ENCODE measurements at places on chromosomes 7 and 10. TPM values are rescaled to one million over a fixed set of nuclear protein-coding genes. Genes with fewer than 3 reads are reported as not detected.

The SPDYE6 gene
- total RNA-seq, result not detected

The GSDME gene
- 60.3 TPM for total RNA-seq

The CYP3A4 gene
- total RNA-seq, result not detected

The EPHB4 gene
- total RNA-seq, result 40.9 TPM

The SMKR1 gene
- not detected for total RNA-seq

The MSMB gene
- total RNA-seq, result not detected

The SLIT1 gene
- total RNA-seq, result under 0.01 TPM

The POLR2J3 gene
- 18.9 TPM for total RNA-seq

The SUN3 gene
- not detected for total RNA-seq

The TPK1 gene
- total RNA-seq, result 4.0 TPM

The GIMAP1 gene
- not detected for total RNA-seq

The JAKMIP3 gene
- under 0.01 TPM for total RNA-seq

The TMEM72 gene
- not detected for total RNA-seq

The NKX1-2 gene
- not detected for total RNA-seq

The POT1 gene
- 34.5 TPM for total RNA-seq

The SEMA4G gene
- total RNA-seq, result 0.38 TPM

The GFRA1 gene
- total RNA-seq, result 0.56 TPM

The ARHGEF5 gene
- 1.1 TPM for total RNA-seq

The SYT15B gene
- total RNA-seq, result 0.28 TPM

The PANK1 gene
- 6.7 TPM for total RNA-seq

The MLXIPL gene
- total RNA-seq, result not detected

The TCERG1L gene
- total RNA-seq, result not detected

The SLC26A4 gene
- 1.7 TPM for total RNA-seq

The GCK gene
- 0.38 TPM for total RNA-seq

The MPP7 gene
- total RNA-seq, result 0.38 TPM

The KLF14 gene
- under 0.01 TPM for total RNA-seq

The NXPH1 gene
- total RNA-seq, result not detected

The SLC26A3 gene
- total RNA-seq, result not detected

The ABI1 gene
- total RNA-seq, result 25.9 TPM

The POU6F2 gene
- total RNA-seq, result not detected

The WDFY4 gene
- not detected for total RNA-seq

The NPY4R2 gene
- 0.19 TPM for total RNA-seq

The ACSL5 gene
- total RNA-seq, result 0.96 TPM

The PON1 gene
- not detected for total RNA-seq

The LRGUK gene
- 0.28 TPM for total RNA-seq

The LLCFC1 gene
- total RNA-seq, result not detected

The ZPBP gene
- total RNA-seq, result not detected

The AKR1B1 gene
- 51.4 TPM for total RNA-seq

The AASS gene
- 30.2 TPM for total RNA-seq

The SCIN gene
- total RNA-seq, result 0.56 TPM

The SPDYE2 gene
- total RNA-seq, result not detected

The PHYH gene
- 24.0 TPM for total RNA-seq

The ZNF736 gene
- 13.0 TPM for total RNA-seq

The ZNF117 gene
- 14.4 TPM for total RNA-seq

The AVL9 gene
- total RNA-seq, result 58.6 TPM

The ZNF716 gene
- not detected for total RNA-seq

The NUTM2D gene
- total RNA-seq, result 0.28 TPM

The COL28A1 gene
- total RNA-seq, result under 0.01 TPM

The ADIRF gene
- total RNA-seq, result 69.4 TPM

The C10orf53 gene
- total RNA-seq, result not detected
